T-helper 1 cell (primary cell): ENCODE measurements at places on chromosomes 12 and 14.

DNA sequence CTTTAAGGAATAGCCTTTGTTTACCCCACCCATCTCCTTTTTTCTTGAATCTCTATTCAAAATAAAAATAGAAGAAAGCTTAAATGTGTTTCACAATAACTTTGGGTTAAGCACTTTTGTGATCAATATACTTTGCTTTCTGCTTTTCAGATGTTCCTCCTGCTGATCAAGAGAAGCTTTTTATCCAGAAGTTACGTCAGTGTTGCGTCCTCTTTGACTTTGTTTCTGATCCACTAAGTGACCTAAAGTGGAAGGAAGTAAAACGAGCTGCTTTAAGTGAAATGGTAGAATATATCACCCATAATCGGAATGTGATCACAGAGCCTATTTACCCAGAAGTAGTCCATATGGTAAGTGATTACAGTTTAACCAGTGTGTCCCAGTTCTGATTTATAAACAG lies 95.0 kb downstream of the PPP2R5C start:
- DNase-seq = no peak

GRCh38 chr12:101581190-101581589 lies 13.6 kb upstream of the MYBPC1 start:
- DNase-seq = no peak

- DNase-seq = peak; percentile 19
These were observed 126.7 kb upstream of the CCDC196 start for GRCh38 chr14:66359500-66359899.

DNA sequence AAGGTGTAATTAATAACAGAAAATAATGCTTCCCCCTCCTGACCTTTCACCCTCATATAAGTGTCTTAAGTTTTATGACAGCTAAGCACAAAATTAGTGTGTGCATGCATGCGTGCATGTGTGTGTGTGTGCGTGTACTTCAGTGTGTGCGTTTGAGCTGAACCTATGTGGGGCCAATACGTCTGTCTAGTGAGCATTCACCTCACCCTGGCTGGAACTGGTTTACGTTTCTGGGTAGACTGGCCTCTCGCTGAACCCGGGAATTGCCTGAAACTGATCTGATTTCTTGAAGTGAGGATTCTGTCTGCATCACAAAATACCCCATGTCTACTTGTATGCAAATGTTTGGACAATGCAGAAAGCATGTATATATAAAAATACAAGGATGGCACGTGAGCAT lies 68.2 kb upstream of the TBX3 start:
- DNase-seq = no peak

GRCh38 chr12:124318278-124319020 lies 23.6 kb downstream of the RFLNA start:
- DNase-seq = no peak

DNA sequence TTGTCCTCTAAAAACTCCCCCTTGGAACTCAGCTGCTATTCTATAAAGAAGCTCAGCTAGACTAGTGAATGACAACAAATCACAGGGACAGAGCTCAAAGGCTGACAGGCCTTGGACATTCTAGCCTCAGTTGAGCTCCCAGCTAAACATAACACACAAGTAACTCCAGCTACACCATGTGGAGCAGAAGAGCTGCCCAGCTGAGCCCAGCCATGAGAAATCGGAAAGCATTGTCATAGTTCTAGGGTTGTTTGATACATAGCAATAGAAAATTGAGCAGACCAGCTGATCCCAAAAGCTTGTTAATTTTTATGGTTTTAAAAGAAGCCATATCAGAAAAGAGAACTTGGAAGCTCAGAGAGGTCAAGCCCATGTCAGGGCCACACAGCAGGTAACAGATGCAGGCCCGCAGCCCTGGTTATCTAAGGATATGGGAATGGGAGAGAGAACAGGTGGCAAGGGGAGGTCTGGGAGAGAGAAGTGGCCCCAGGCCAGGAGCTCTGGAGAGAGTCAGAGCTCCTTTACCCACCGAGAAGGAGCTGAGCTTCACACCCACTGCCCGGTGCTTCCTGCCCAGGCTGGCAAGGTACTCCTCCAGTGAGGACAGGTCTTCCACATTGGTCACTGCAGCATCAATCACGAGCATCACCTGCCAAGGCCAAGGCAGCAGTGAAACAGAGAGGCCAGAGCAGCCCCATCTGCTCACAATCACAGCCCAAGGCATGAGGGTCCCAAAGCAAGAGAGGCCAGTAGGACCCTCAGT lies 2.9 kb downstream of the NGB start:
- no peak for DNase-seq

DNA sequence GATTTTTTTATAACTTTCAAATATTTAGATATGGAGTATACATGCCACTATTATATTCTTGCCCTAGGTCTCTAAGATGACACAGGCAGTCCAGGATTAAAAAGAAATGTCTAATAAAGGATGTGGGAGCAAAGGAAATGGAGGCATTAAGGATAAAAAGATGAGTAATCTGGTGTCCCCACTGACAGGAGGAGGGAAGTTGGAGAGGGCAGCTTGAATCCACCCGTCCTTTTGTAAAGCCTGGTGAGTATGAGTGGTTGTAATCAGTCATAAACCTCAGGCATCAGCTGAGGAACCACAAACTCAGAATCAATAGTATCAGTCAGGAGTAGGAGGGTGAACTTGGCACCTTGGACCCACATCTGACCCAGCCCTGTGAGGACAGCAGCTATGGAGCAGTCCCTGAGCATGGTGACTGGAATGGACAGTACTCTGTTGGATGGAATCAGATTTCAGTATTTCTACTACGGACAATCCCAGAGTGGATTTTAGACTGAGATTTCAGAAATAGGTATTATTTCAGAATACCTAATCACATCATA lies 100.5 kb downstream of the EXOC5 start:
- no peak for DNase-seq

- peak; percentile 3 for DNase-seq
These were observed 63.2 kb downstream of the TSPAN11 start for GRCh38 chr12:30989754-30990153.

- no peak for DNase-seq
These were observed 31.3 kb downstream of the GABARAPL1 start for GRCh38 chr12:10243818-10244520.

DNA sequence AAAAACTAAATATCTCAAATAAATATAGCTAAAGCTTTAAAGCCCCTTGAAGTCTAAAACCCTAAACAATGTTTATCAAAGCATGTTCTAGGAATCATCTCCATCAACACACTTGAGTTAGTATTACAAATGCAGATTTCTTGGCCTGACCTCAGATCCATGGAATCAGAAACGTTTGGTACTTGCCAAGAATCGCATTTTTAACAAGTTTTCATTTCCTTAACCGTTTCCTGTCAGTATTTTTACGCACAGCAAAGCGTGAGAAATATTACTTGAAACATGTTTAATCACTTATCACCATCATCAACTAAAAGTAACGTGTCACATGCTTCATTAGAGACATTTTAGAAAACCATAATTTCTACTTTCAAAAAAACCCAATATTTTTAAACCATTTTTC lies 9.7 kb downstream of the SLCO1C1 start:
- DNase-seq = no peak

DNA sequence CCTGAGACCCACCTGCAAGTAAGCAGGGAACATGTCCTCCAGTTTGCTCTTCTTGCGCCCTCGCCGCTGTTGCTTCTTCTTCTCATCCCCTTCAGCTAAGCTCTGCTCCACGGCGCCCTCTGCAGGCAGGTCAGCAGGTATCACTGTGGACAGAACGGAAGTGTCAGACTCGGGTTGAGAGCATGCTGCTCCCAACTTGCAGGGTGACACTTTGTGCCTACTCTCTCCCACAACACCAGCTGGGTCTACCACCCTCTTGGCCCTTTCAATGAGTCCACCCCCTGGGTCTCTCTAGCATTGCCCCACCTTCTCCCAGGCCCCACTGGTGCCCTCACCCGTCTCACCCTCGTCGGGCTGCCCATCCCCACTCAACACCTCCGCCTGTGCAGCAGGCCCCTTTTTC lies 16.7 kb downstream of the KMT2D start:
- DNase-seq = peak; percentile 63

GRCh38 chr14:76465664-76466063 lies 89.7 kb downstream of the ESRRB start:
- no peak for DNase-seq

DNA sequence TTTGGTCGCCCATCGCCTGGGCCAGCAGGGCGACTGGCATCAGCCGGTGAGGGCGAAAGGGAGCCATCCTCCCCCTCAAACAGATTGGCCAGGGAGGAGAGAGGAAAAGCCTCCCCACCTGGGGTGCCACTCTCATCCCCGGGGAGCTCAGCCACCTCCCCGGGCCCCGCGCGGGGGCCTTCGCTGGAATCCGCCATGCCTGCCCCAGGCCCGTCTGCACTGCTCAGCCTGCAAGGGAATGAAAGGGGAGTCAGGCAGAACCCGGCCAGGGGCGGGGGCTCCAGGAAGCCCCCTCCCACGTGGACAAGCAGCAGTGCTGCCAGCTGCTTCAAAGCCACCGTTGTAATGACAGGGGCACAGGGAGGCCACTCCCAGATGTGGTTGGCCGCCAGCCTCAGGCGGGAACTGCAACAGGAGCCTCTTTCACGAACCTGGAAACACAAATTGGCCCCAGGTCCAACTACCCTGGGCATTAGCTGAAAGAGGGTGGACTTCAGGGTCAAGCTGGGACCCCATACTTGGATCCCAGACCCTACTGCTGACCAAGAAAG lies 18.5 kb downstream of the TRPV4 start:
- no peak for DNase-seq

- no peak for DNase-seq
These were observed 4.0 kb downstream of the TBX3 start for GRCh38 chr12:114679942-114680341.

DNA sequence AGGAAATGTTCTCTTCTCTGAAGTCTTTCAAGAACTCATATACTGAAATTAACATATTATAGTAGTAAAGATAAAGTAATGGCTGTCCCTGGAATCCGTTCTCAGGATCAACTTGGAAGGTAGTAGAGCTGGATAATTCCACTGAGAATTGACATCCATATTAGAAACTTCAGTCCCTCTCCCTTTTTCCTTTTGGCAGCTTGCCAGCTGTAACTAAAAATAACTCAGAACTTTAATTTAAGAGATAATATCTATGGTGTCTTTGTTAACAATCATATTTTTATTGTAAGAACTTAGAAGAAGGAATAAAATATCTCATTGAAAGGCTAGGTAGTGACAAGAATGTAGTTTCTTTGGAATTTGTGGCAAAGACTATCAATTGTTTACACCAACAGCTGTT lies 61.4 kb upstream of the PLEKHA5 start:
- no peak for DNase-seq

- no peak for DNase-seq
These were observed 13.0 kb downstream of the KMT5A start for GRCh38 chr12:123396954-123397353.

DNA sequence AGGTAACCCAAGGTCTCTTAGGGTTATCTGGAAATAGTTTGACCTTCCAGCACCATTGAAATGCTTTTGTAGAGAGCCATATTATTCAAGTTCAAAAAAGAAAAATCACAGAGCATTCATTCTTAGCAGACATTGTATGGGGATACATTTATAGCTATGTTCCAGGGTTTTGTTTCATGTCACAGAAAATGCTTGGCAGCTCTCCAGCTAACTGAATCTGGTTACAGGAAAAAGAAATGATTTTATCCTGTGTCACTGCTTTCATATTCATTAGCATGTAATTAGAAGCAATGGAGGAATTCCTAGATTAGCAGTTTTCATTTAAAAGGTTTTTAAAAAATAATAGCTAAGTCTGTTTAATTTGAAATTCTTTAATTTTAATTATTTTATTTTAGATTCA lies 78.9 kb downstream of the SNAPC1 start:
- DNase-seq = no peak

GRCh38 chr14:67050896-67051295 lies 138.3 kb upstream of the GARIN2 start:
- no peak for DNase-seq

- no peak for DNase-seq
These were observed 2.9 kb downstream of the KRT8 start for GRCh38 chr12:52901715-52902541.

GRCh38 chr12:52741375-52742195 lies 35.6 kb downstream of the KRT76 start:
- peak; percentile 50 for DNase-seq

DNA sequence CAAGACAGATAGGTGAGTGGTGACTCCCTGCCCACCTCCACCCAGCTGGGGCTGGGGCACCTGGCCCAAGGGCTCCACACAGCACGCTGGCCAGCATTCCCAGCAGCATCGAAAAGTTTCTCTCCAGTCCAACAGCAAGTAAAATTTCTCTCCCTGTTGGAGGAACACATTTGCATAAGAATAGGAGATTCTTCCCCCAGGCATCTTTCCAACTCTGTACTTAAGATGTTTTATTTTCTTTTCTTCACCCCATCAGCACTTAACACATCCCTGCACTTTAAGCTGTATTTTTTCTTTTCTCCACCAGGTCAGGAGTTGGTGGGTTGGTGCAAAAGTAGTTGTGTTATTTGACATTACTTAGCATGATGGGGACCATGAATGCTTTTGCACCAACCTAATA lies 47.2 kb downstream of the OR9K2 start:
- DNase-seq = no peak

- DNase-seq = peak; percentile 35
These were observed 37.5 kb downstream of the EMP1 start for GRCh38 chr12:13233830-13234641.

- no peak for DNase-seq
These were observed 4.7 kb downstream of the KDM2B start for GRCh38 chr12:121575952-121576625.

GRCh38 chr12:15472036-15472435 lies 149.7 kb downstream of the PTPRO start:
- DNase-seq = no peak

GRCh38 chr12:25119020-25119419 lies 75.9 kb downstream of the DNAI7 start:
- DNase-seq = no peak

- no peak for DNase-seq
These were observed 11.8 kb upstream of the TAMALIN start for GRCh38 chr12:51994959-51995358.

GRCh38 chr14:38016497-38016896 lies 191.2 kb upstream of the SSTR1 start:
- DNase-seq = no peak

GRCh38 chr14:60222820-60223219 lies 26.2 kb upstream of the PPM1A start:
- no peak for DNase-seq

GRCh38 chr12:48818831-48819590 lies 715 bp downstream of the CACNB3 start:
- peak; percentile 22 for DNase-seq

DNA sequence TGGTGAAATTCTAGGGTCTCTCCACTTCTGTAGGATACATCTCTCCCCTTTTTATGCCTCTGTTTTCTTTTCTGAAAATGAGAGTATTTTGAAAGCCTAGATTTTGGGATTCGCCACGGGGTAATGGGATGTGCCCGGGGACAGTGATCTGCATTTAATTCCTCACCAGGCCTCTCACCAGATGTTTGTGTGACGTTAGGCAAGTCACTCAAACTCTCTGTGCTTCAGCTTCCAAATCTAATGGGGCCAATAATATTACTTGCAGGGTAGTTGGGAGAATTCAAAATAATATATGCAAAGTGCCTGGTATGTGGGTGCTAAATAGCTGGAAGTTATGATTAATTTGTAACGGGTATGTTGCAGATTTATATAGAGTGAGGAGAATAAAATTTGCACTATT lies 78.8 kb downstream of the C12orf75 start:
- no peak for DNase-seq
